ENCODE measurements at places on chromosomes 7 and 10.
A peak's percentile ranks its signal among the peaks of the same experiment; 100 is the strongest.

DNA sequence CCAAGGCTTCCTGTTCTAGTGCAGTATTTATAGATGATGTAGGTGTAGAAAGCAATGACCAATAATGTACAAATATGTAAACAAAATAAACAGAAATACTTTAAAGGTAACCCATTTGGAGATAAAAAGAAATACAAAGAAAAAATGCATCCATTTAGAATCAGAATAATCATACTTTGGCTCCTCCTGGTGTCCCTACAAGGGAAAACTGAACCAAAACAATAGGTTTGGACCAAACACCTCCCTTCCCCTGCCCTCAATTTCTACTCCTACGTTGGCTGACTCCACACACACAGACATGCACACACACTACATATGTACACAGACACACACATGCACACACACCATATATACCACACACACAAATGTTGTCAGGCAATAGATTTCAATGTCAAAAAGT is 36.0 kb downstream of the C10orf143 start:
- no peak for DNase-seq

DNA sequence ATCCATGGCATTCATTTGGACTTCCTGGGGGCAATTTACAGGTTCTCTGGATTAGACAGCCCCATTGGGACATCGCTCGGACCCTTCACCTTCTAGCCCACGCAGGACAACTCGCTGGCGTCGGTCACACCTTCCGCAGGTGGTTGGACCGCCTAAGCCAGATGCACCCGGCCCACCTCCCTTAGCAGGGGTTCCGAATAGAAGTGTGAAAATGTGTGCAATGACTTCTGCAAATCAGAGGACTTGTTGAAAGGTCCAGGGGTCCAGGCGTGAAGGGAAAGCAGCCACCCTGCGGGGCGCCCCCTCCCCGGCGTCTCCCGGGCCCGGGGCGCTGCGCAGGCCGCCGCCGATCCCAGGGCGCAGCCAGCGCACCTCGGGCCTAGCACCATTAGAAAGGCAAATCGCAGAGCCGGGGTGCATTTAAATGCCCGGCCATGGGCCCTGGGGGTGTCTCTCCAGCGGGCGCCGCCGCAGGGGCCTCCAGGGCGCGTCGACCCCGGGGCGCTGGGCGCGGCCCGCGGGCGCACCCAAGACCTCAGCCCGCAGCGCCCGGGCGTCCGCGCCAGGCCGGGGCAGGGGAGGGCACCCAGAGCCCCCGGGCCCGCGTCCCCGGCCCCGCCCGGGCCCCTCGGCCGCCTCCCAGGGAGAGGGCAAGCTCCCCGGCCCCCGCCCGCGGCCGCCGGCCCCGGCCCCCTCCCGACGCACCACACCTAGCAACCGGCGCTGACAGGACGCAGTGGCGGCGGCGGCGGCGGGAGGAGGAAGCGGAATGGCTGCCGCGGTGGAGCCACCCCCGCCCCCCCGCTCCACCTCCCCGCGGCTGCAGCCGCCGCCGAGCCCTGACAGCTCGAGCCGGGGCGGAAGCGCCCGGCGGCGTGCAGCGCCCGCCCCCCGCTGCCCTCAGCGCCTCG is 1.2 kb downstream of the JAZF1 start:
- DNase-seq: peak; percentile 58

- no peak for DNase-seq
Observed at GRCh38 chr7:110775046-110775445, 315.9 kb upstream of the LRRN3 start.

DNA sequence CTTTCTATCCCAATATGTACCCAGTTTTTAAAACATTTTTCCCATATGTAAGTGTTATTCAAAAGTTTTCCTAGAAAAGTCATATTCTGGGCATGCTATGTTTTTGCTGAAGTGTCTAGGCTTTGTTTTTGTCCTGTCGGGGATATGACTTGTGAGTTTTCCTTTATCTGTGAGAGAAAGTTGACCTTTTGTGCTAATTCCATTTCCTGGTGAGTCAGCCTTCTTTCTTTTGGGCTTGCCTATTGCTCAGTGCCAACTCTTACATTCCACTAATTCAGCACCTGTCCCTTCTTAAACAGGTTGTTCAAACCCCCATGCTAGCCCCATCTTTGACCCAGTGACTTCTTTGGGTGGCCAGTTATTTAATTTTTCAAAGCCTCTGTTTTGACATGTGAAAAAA is 146.2 kb downstream of the AHR start:
- DNase-seq: no peak

Measured in COR-L47 (cell line).